ENCODE measurements at places on chromosomes 5 and 9.

- DNase-seq: no peak
Observed at GRCh38 chr9:109321727-109322126, 868 bp upstream of the EPB41L4B start.

DNA sequence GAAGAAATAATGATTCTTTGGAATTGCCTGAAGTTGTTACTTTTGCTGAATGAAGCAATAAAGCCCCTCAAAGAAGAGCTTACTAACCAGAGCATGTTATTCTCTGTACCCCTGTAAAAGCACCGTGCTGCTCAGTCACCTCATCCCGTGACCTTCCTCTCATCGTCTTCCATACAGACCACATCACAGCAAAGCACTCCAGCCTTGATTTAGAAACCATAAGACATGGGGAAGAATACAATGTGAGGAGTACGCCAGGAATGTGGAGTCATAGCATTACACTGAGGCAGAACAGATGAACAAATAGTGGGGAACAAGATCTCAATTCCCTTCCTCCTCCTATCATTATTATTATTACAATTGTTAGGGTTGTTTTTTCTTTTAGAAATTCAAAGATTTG, 49.1 kb downstream of the ERAP1 start:
- DNase-seq: no peak

DNA sequence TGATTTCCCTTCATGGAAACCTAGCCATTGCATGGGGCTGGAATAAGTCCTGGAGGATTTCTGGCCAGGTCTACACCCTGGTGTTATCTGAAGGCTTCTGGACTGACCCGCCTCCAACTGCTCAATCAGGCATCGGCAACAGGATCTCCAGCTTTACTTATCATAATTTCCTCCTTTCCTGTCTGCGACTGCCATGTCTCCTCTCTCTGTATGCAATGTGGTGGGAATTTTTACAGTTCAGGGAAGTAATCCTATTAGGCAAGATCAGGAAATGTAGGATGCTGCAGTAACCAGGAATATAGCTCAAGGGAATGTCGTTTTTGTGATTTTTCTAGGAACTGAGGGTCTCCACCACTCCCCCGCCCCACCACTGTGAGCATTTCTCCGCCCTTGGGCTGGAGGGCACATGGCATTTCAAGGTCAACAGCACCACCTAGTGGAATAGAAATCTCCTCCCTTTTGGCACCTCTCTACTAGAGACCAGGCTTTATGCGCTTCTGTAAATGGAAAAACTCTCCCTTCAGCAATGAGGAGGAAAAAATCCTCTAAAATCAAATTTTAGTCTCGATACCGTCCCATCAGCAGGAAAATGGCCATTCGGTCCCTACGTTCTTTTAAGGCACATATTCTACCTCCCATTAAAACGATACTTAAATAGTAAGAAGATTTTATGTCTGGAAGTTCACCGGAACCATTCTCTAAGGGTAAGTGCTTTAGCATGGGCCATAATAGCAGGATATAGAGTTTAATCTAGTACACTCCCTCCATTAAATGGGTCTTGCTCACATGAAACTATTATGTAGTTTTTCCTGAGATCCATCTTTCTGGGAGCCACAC, 93.0 kb downstream of the YTHDC2 start:
- DNase-seq: no peak

DNA sequence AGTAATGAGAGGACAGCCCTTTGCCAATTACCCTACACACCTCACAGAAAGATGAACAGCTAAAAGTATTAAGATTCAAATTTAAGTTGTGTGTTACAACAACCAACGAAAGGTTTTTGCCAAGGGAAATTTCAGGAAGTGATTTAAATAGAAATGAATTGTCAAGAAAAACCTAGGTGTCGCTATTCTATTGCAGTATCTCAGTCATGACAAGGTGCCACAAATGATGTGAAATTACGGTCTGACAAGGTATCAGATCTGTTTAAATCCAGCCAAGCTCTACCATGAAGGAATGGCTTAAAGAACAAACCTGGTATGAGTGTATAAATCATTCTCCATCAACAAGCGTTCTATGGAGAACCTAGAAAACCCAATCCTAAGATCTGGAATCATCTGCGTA, 189.7 kb downstream of the ATPSCKMT start:
- DNase-seq: no peak

DNA sequence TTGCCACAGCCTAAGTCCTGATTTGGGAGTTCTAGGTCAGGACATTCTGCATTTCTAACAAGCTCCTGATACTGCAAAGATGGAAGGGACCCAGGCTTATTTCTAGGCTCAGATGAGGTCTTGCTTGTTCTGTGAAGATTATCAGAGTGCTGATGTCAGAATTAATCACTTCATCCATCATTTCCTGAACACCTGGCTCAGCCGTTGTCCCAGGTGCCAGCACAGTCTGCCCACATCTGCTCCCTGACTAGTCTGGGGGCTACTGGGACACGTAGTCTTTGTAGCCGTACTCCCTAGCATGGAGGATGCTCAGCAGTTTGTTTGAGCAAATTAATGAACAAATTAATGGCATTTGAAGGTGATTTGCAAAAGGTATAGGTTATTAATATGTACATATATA, 17.9 kb upstream of the SPINK4 start:
- DNase-seq: no peak

DNA sequence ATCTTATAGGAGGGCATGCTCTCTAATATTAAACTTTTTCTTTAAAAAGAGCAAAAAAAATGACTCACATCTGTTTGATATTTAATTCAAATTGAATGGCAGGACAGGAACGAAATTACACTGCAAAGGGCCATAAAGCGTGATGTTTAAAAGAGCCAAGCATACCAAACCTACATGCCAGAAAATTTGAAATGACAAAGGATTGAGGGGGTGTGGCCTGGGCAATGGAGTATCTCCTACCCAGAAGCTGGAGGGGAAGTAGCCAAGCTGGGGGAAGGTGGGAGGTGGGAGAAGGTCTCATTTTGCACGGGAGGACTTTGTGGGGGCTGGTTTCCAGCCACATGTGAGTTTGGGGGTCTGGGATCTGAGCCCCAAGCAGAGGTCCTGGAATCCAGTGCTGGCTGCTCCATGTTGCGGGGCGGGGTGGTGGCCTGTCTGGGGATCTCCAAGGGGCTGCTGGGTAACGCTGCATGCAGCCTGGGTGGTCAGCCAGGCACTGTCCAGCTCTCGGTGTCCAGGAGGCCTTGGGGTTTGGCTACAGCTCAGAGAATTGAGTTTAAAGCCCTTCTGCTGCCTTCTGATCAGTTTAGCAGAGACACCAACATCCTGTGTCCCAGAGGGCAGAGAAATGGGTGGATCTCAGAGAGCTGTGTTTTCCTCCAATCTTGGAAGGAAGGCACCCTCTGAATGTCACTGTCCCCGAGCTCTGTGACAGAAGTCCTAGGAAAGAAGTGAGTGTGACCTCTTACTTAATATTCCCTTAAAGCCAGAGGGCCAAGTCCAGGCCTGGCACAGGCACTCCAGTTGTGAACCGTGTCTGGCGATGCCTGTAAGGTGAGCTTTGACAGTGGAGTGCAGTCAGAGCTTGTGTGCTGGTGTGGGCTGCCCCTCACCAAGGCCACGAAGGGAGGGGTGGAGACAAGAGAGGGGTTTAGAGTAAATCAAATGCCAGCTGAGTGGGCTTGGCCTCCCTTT, 7.6 kb downstream of the DCANP1 start:
- DNase-seq: no peak

DNA sequence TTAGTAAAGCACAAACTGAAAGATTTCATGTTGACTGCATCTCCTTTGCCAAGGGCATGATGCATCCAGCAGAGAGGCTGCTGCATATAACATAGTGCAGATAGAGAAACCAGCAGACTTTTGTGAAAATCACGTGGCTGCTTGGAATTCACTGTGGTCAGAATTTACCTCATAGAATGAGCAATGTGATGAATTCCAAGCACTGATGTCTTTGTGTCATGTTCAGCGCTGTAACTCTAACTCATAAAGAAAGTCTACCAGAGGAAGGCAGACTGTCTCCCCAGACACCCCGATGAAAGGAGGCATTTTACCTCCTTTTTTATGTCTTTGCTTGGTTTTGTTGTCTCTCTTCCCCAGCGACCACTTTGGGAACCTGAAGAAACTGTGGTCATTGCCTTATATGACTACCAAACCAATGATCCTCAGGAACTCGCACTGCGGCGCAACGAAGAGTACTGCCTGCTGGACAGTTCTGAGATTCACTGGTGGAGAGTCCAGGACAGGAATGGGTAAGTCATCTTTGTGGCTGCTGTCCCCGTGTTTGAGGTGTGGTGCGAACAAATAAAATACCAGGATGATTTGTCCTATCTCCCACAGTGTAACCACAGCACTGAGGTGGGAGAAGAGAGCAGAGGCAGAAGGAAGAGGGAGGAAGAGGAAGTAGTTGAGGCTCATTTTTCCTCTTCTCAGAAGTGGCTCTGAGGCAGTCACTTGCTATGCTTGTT, 42.0 kb downstream of the ITK start:
- DNase-seq: peak; percentile 52

GRCh38 chr5:74649421-74649973, 9.0 kb upstream of the ENC1 start:
- no peak for DNase-seq

GRCh38 chr5:90201923-90202322, 207.6 kb downstream of the CETN3 start:
- no peak for DNase-seq

- no peak for DNase-seq
Observed at GRCh38 chr5:154369682-154370081, 76.1 kb upstream of the SAP30L start.

- DNase-seq: no peak
Observed at GRCh38 chr5:101429241-101429640, 526.2 kb upstream of the ST8SIA4 start.

- DNase-seq: no peak
Observed at GRCh38 chr9:36985061-36985768, 48.9 kb downstream of the PAX5 start.

GRCh38 chr5:42912184-42912798, 100.6 kb upstream of the SELENOP start:
- DNase-seq: peak; percentile 29

- no peak for DNase-seq
Observed at GRCh38 chr9:37902796-37903646, 906 bp downstream of the SLC25A51 start.

DNA sequence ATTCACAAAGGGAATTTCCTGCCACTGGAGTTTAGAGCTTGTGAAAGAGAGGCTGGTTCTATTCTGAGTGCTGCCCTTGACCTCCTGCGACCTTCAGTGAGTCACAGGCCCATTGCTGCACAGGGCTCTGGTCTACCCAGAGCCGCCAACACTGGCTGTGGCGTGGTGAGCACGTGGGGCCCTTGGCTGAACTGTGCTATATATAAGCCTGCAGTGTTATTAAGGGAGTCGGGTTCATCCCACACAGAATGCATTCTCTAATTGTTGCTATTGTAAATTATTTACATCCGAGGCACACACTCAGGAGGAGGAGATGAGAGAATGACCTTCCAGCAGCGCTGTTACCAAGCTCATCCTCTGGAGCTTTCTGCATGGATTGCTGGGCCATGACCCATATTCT, 47.1 kb downstream of the BRINP1 start:
- no peak for DNase-seq

- DNase-seq: no peak
Observed at GRCh38 chr9:26326563-26326962, 566.0 kb downstream of the CAAP1 start.

DNA sequence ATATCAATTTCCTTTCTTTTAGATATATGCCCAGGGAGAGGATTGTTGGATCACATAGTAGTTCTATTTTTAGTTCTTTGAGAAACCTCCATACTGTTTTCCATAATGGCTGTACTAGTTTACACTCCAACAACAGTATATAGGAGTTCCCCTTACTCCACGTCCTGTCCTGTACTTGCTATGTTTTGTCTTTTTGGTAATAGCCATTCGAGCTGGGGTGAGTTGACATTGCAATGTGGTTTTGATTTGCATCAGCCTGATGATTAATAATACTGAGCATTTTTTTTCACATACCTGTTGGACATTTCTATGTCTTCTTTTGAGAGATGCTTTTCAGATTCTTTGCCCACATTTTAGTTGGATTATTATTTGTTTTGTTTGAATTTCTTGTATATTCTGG, 445.9 kb downstream of the NTRK2 start:
- DNase-seq: no peak

DNA sequence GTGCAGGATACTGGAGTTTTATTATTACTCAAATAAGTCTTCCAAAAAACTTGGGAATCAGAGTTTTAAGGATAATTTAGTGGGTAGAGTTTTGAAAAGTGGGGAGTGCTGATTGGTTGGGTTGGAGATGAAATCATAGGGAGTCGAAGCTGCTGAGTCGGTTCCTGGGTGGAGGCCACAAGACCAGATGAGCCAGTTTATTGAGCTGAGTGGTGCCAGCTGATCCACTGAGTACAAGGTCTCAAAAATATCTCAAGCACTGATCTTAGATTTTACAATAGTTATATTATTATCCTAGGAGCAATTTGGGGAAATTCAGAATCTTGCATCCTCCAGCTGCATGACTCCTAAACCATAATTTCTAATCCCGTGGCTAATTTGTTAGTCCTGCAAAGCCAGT, 804.9 kb upstream of the SEMA6A start:
- no peak for DNase-seq

DNA sequence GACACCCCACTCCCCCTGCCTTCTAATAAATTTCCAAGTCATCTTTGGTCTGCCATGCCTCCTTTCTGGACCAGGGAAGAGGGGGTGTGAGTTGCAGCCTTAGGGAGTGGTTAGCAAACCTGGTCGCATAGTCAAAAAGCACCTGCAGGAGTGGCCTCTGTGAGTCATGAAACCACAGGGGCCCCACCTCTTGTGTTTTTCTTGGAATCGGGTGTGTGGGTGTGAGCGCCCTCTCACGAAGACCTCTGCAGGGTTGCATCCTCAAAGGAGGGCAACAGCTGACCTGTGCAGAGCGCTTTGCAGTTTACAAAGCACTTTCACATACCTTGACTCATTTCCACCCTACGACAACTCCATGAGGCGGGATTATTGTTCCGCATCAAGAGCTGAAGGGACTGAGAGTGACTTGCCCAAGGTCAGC, 36.8 kb upstream of the TEX48 start:
- peak; percentile 82 for DNase-seq

- DNase-seq: no peak
Observed at GRCh38 chr5:55758231-55758630, 20.4 kb downstream of the DDX4 start.

DNA sequence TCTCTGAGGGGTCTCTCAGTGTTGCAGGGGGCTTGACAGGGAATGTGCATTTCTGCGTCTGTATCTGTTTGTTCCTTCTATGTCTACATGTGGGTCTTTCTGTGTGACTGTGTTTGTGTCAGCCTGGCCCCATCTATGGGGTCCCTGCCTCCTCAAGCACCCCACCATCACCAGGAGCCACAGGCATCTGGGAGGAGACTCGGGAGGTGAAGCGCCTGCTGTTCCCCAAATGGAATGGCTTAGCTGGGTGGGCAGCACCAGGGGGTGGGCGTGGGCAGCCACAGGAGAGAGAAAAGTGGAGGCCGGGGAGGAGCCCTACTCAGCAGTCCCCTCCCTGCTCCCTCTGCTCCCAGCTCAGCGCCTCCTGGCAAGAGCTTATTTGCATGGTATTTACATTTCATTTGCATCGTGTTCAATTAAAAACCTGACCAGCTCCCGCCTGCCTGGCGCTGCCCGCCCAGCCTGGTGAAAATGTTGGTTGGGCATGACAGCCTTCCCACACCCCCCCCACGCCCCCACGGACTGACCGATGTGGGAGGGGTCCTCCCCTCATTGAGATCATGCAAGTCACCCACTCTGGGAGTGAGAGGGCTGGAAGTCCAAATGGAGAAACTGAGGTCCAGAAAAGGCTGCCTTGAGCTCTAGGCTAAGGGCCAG, 50.5 kb downstream of the CXXC5 start:
- no peak for DNase-seq

Measured in activated T-helper 9 cell treated with anti-CD3 and anti-CD28 coated beads, Interleukin-2, amount 50 U/mL, for 16 hours (primary cell).